ENCODE measurements at places on chromosomes 7 and 10.

GRCh38 chr10:133388973-133389818, 4.8 kb upstream of the MTG1 start:
- no peak for DNase-seq

DNA sequence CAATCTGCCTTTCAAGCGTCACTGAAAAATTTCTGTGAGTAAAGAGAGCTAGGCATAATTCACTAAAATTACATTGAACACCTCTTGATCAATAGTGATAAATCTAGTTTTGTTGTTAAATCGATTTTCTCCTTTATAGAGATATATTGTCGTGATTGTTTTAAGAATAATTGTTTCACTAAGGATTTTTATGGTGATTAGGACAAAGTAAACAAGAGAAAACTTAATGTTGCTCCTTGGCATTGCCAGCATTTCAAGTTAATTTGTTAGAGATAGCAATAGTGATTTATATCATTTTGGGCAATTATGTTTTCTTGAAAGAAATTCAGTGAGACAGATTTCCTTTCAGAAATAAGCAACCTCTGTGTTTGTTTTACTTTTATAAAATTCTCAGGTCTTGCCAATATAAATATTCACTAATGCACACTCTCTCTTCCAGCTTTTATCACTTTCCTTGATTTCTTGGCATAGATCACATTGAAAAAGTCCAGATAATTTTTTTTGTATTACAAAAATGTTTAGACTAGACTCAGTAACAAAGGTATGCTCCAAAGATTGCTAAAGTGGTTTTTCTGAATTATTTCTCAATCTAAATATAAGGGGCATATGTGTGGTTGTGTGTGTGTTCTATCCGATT, 538.7 kb downstream of the TFEC start:
- no peak for DNase-seq

DNA sequence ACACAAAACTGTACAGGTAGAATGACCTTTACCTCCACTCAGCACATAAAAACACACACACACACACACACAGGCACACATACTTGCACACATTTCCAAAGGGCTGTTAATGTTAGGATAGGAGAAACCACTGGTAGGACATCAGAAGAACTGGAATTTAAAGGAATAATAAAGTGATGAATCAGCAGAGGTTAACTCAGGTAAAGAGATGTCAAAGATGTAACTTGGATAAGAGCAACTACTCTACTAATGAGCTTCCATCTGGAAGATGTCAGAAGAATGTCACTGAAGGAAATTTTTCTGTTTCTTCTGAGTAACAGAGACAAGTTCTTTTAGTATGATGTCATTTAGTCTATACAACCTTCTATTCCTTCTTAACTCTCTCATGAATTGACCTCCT, 26.4 kb upstream of the GPR37 start:
- no peak for DNase-seq

DNA sequence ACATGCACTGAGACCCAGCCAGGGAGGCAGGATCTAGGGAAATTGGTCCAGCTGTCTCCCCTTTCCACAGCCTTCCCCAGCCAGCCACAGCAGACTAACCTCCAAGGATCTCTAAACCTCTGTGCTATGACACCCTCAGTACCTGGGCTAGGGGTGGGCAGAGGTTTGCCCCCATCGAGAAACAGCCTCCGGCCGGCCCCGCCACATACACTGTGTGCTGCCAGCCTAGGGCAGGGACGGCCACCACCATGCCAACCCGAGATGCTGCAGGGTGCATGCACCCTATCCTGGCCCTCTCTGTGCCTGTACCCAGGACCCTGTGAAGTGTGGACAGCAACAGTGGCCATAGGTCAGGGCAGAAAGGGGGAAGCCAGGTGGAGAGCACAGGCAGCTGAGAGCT, 58.1 kb downstream of the PARP12 start:
- no peak for DNase-seq

GRCh38 chr10:92832998-92833650, 15.2 kb upstream of the EXOC6 start:
- DNase-seq = no peak

DNA sequence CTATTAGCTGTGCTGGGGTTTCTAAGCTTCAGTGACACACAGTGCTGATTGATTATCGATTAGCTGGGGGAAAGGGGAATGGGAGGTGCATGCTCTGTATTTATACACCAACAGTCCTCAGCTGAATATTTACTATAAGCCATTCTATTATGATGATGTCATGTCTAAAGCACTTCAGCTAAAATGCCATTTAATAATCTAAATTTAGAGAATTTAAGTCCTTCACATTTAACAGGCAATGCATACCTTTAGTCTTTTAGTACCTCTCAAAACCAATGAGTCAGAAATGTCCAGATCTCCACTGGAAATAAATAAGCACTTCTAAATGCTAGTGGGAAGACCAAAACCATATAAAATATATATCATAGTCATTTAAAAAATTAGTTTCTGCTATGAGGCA, 24.6 kb downstream of the RPP38 start:
- DNase-seq = no peak

GRCh38 chr7:129926618-129927017, 26.1 kb downstream of the UBE2H start:
- no peak for DNase-seq

DNA sequence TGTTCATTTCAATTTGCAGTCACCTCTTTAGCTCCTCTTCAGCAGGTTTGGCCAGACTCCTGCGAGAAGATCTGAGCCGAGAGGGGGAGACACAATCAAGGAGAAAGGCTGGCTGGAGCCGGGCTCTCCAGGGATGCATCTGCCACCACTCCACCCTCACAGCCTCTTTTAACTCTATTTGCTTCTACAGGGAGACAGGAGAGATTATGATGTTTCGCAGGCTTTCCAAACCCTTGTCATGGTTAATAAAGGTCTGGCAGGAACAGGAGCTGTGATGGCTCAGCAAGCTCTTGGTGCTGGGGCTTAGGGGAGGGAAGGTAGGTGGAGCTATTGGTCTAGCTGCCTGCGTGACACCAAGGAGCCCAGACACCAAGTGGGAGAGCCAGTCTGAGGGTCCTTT, 448.1 kb upstream of the PODXL start:
- DNase-seq = no peak

Measured in HS-27A (cell line).